ENCODE measurements at places on chromosomes 2 and 18.
A peak's percentile ranks its signal among the peaks of the same experiment; 100 is the strongest.

- no peak for DNase-seq
Observed at GRCh38 chr2:187875261-187876141, 321.3 kb upstream of the TFPI start.

GRCh38 chr18:60668583-60668982, 296.0 kb upstream of the MC4R start:
- no peak for DNase-seq

- no peak for DNase-seq
Observed at GRCh38 chr2:38215993-38216392, 140.0 kb upstream of the CYP1B1 start.

GRCh38 chr2:200862532-200863000, 1.9 kb downstream of the CLK1 start:
- peak; percentile 54 for DNase-seq

- no peak for DNase-seq
Observed at GRCh38 chr18:48453330-48454066, 44.3 kb upstream of the ZBTB7C start.

- DNase-seq, result no peak
Observed at GRCh38 chr2:22784566-22784965, 600.4 kb upstream of the KLHL29 start.

DNA sequence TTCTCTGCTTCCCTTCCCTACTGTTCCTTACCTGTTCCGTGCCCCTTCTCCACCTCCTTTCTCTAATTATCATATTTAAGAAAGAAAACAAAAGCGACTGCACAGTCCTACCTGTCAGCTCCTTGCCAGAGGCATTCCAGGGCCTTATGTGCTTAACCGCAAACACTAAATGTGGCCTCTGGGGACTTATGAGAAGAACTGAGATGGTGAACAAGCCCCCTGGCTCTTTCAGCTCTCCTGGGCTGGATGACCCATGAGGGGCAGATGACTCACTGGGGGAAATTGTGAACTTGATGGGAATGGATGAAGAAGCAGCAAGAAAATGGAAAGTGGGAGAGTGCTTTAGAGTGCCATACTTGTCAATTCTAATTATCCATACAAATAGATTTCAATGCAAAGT, 106.3 kb upstream of the LYPD1 start:
- DNase-seq, result no peak
